Sciatic nerve (tissue), 2 donors: ENCODE measurements at places on chromosomes 7 and 10. TPM values are rescaled to one million over a fixed set of nuclear protein-coding genes. Genes with fewer than 3 reads are reported as not detected.

SNX10 gene
- total RNA-seq: 7.0 TPM

FASTK gene
- total RNA-seq: 57.9 TPM

GRCh38 chr10:66760941-66761340 lies 164.9 kb upstream of the LRRTM3 start:
- no peak for DNase-seq

DNA sequence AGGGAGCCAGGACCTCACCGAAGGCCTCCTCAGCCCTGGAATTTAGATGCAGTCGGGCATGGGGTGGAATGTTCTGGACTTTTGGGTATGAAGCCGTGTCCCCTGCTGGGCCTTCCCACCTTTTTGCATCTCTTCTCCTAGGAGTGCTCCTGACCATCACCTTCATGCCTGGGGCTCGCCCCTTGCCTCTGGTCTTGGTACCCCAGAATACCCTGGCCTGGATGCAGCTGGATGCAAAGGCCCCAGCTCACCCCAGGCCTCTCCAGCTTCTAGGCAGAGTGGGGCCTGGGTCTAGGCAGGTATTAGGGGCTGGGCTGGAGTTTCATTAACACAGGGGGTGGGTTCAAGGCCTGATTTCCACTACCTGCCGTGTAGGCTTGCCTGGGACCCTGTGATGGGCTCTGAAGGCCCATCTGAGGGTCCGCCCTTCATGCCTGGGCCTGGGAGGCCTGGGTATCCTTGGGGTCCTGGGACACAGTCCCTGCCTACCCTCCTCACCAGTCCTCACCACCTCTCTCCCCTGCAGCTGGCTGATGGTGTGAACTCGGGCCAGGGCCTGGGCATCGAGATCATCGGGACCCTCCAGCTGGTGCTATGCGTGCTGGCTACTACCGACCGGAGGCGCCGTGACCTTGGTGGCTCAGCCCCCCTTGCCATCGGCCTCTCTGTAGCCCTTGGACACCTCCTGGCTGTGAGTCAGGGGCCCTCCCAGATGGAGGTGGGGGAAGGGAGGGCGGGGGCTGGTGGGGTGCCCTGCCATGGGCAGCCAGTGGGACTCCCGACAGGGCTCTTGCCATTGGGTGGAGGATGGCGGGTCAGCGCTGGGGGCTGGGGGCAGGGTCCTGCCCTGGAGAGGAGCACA lies 10.1 kb downstream of the AQP1 start:
- peak; percentile 56 for DNase-seq

DNA sequence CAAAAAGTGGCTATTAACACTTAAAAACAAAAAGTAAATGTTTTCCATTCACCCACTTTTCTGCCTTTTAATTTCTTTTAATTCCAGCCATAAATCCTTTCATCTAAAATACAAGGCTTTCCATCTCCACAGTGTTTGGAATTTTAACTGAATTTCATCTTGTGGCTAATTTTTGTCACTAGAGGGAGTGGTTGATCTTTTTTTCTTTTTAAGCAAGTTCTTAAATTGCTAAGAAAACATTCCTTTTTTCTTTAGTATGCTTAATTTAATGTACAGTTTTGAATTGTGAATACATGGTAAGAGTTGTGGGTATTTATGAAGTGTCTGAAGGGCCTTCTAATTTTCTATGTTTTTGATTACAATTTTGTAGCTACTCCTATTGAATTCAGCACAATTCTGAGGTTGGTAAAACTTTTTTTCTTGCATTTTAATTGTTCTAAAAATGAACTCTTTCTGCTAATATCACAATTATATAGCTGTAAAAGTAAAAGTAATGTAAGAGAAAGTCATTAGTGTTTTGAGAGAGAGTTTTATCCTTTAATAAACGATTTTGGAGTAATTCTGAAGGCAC lies 54.9 kb upstream of the ANK3 start:
- no peak for DNase-seq

GRCh38 chr7:29878081-29878688 lies 71.9 kb downstream of the WIPF3 start:
- DNase-seq: peak; percentile 75
